ENCODE measurements at places on chromosomes 16 and 17. TPM values are rescaled to one million over a fixed set of nuclear protein-coding genes. Genes with fewer than 3 reads are reported as not detected.
A peak's percentile ranks its signal among the peaks of the same experiment; 100 is the strongest.

Gene TP53TG3B
- polyA plus RNA-seq: not detected

Gene HSD11B2
- polyA plus RNA-seq: not detected

Gene PYY
- not detected for polyA plus RNA-seq

Gene VWA3A
- not detected for polyA plus RNA-seq

Gene GAS2L2
- polyA plus RNA-seq: not detected

Gene SRL
- 0.05 TPM for polyA plus RNA-seq

Gene OSBPL7
- polyA plus RNA-seq: 5.3 TPM

Gene KRTAP4-11
- polyA plus RNA-seq: not detected

DNA sequence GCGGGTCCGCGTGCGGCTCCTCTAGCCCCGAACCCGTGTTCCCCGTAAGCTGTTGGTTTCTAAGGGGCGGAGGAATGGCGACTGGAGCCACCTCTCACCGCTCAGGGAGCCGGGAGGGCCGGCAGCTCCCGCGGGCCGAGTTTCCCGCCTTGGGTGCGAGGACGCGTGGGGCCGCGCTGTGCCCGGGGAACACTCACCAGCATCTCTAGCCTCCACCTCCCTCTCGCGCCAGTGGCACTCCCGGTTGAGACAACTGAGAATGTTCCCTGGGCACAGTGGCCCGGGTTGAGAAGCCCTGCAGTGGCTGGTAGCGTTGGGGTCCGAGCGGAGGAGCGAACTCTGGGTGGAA, 560 bp downstream of the TELO2 start:
- no peak for DNase-seq

DNA sequence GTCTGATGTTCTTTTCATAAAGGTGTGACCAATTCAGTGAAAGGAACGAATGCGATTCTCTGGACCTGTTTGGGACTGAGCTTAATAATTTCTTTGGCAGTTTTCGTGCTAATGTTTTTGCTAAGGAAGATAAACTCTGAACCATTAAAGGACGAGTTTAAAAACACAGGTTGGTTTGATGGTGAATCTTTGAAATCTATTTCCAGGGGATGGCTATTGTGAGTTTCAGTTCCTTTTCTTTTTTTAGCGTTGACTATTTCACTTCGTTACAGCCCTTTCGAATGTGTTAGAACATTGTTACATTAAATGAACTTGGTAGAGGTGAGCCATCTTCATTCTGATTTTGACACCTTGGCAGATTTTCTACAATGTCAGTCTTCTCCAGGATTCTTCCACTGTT, 1.2 kb downstream of the TNFRSF17 start:
- DNase-seq: no peak

DNA sequence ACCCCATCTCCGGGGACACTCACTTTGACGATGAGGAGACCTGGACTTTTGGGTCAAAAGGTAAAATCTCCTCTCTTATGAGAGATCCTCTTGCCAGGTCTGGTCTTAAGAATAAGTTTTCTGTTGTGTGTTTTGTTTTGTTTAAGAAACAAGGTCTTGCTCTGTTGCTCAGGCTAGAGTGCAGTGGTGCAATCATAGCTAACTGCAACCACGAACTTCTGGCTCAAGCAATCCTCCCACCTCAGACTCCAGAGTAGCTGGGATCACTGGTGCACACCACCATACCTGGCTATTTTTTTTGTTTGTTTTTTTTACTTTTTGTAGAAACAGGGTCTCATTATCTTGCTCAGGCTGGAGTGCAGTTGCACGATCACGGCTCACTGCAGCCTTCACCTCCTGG, 4.1 kb downstream of the MMP25 start:
- DNase-seq: no peak

DNA sequence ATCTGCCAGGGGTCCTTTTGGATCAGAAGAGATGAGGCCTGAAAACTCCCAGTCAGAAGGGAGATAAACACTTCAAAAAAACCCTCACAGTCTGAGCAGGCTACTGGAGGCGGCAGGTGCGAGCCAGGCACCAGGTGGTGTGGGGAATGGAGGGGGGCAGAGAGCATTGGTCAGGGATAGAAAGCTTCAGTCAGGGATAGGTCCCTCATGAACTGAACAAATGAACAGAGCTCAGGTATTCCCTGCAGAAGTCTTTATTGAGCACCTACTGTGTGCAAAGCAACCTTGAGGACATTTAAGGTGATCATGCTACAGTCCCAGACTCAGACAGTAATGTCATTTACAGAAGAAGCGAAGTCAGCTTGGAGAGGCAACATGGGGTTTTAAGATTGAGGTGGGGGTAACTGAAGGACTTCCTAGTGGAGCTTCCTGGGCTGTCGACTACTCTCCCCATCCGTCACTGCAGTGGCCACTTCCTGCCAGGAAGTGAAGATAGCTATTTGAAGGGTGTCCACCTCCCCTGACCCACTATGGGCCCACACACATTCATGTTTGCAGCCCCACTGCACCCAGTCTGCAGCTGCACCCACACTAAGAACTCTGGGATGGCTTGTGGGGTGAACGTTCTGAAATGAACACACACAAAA, 3.2 kb downstream of the KIFC3 start:
- no peak for DNase-seq

DNA sequence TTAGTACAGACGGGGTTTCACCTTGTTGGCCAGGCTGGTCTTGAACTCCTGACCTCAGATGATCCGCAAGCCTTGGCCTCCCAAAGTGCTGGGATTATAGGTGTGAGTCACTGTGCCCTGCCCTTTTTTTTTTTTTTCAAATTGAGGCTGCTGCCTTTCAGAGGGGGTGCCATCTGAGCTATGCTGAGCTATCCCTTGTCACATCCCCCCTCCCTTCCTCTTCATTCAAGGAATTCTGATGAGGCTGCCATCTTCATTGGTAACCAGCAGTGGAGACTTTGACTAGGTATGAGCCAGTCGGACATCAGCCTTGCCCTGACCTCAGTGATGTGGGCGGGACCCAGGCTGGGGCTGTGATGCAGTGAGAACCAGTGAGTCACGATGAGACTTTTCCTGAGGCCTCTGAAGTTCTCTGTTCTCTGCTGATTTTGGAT, 24.4 kb upstream of the GPT2 start:
- DNase-seq: peak; percentile 52

DNA sequence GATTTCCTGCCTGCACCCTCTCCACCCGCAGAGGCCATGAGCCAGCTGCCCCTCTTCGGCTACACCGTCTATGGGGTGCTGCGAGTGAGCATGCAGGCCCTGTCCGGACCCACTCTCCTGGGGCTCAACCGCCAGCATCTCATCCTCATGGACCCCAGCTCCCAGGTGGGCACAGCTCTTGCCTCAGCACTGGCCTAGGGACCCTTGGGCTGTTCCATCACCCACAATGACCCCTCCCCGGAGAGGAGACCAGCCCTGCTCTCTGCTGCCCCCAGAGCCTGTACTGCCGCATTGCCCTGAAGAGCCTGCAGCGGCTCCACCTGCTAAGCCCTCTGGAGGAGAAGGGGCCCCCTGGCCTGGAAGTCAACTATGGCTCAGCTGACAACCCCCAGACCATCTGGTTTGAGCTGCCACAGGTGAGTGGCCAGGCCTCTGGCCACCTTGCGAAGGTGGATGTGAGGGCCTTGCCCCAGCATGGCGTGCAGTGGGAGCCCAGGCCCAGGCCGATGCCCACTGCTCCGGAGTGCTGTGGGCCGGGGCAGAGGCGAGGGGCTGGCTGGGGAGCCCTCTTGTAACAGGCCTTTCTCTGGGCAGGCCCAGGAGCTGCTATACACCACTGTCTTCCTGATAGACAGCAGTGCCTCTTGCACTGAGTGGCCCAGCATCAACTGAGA, 7.3 kb upstream of the SMIM5 start:
- no peak for DNase-seq

GRCh38 chr16:82181461-82182185, 11.6 kb upstream of the MPHOSPH6 start:
- DNase-seq: no peak

GRCh38 chr17:39603304-39604016, 4.3 kb downstream of the NEUROD2 start:
- no peak for DNase-seq

DNA sequence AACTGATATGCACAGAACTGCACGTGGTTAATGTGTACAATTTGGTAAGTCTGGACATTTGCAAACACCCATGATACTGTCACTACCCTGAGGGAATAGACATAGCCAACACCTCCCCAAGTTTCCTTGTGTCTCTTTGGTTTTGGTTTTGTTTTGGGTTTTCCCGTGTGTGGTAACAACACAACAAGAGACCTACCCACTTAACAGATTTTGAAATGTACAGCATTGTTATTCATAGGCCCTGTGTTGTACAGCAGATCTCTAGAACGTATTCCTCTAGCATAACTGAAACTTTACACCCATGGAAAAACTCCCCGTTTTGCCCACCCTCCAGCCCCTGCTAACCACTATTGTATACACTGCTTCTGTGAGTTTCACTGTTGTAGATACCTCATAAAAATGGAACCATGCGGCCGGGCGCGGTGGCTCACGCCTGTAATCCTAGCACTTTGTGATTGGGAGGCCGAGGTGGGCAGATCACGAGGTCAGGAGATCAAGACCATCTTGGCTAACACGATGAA, 76.3 kb upstream of the TBC1D3K start:
- no peak for DNase-seq

DNA sequence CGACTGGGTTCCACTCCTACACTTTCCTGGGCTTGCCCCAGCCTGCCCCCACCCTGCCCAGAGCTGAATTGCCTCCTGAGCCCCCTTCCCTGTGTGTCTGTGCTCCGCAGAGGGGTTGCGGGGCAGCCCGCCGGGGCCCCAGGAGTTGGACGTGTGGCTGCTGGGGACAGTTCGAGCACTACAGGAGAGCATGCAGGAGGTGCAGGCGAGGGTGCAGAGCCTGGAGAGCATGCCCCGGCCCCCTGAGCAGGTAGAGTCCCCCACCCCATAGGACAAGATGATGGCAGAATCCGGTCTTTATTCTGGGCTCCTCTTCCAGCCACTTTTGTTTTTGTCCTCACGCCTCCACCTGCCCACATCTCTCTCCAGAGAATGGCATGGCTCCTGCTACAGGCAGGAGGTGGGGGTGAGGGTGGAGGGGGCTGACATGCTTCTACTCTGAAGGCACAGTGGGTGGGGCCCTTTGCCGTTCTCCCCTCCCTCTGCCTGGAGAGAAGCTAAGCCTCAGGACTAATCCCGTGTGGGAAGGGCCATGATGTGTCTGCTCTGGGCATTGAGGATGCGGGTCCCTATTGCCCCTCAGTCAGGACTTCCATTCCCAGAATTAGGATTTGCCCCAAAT, 3.5 kb downstream of the ACBD4 start:
- no peak for DNase-seq

DNA sequence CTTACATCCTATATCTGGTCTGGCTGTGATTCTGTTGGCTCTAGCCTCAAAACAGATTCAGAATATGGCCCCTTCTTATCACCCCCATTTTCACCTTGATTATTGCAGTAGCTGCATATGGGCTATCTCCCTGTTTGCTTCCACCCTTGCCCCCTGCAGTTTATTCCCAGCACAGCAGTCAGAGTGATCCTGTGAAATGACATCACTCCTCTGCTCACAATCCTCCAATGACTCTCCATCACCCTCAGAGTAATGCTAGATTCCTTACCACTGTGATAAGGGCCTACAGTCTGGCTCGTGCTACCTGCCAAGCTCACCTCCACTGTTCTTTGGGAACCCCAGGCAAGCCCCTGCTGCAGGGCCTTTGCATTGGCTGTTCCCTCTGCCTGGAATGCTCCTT, 92.5 kb downstream of the ASIC2 start:
- DNase-seq: no peak

- no peak for DNase-seq
Measured at GRCh38 chr16:48596326-48596725, 13.7 kb downstream of the N4BP1 start.

DNA sequence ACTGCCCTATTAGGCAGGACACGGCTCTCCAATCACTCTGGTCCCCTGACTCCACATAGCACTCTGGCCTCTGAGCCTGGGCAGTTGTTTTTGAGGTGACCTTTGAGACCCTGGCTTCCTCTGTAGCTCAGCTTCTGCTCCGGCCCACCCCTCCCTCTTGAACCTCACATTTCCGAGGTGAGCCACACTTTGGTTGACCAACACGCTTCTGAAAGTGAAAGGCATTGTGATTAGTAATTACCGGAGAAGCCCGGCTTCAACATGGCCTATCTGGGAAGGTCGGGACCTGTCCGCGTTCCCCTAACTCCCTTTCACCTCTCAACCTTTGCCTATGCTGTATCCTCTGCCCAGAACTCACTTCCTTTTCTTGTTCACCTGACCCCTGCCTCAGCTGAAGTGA, 10.3 kb upstream of the ITGAX start:
- no peak for DNase-seq

All from AG04450 (cell line).